ENCODE measurements at places on chromosomes 4 and X. TPM values are rescaled to one million over a fixed set of nuclear protein-coding genes. Genes with fewer than 3 reads are reported as not detected.

GRCh38 chr4:82905205-82905604, 4.7 kb downstream of the THAP9 start:
- peaks cover 4% of the 10 kb centered on the region for H3K4me1 ChIP-seq
- H3K4me3 ChIP-seq = no peak overlapping the region

DNA sequence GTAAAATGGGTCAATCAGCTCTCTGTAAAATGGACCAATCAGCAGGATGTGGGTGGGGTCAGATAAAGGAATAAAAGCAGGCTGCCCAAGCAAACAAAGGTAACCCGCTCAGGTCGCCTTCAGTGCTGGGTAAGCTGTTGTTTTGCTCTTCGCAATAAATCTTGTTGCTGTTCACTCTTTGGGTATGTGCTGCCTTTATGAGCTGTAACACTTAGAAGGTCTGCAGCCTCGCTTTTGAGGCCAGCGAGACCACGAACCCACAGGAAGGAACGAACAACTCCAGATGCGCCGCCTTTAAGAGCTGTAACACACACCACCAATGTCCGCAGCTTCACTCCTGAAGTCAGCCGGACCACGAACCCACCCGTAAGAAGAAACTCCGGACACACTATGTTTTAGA, 11.5 kb upstream of the CAMK2D start:
- H3K4me1 ChIP-seq = no peaks in the 10 kb centered on the region
- H3K27me3 ChIP-seq = no peaks in the 10 kb centered on the region
- no peaks in the 10 kb centered on the region for H3K36me3 ChIP-seq
- H3K27ac ChIP-seq = no peak overlapping the region

Gene TLR6
- total RNA-seq = 4.8 TPM

- DNase-seq = no peak
- H3K36me3 ChIP-seq = no peaks in the 10 kb centered on the region
- no peak overlapping the region for H3K4me3 ChIP-seq
- H3K27ac ChIP-seq = no peak overlapping the region
- H3K4me1 ChIP-seq = no peaks in the 10 kb centered on the region
These were observed 197.6 kb downstream of the KIT start for GRCh38 chr4:54855191-54855854.

GRCh38 chr4:184824776-184825084, 1.0 kb downstream of the ACSL1 start:
- H3K4me1 ChIP-seq = peaks cover 17% of the 10 kb centered on the region
- peak overlapping the region; percentile 67 for H3K4me3 ChIP-seq
- H3K36me3 ChIP-seq = no peaks in the 10 kb centered on the region
- H3K27ac ChIP-seq = no peak overlapping the region
- DNase-seq = no peak

Gene AWAT2
- not detected for total RNA-seq

Gene SPACA5
- total RNA-seq = not detected

DNA sequence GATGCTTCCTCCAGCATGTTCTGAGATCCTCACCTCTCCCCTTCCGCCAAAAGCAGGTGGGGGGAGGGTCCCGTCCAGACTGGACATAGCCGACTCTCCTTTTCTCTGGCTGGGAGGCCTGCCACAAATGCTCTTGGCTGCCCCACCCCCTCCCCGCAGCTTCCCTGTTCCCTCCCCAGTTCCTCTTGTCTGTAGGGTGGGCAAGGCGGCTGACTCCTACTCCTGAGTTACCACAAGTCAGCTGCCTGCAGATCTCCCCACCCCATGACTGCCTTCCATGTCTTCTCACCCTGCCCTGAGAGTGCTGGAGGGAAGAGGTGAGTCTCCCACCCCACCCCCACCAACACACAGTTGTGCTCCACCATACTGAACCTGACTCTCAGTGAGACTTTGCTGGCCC, 2.9 kb downstream of the ATP6AP1 start:
- no peaks in the 10 kb centered on the region for H3K36me3 ChIP-seq
- peaks cover 1% of the 10 kb centered on the region for H3K4me1 ChIP-seq
- no peak overlapping the region for H3K4me3 ChIP-seq
- DNase-seq = no peak
- H3K27ac ChIP-seq = no peak overlapping the region

- no peaks in the 10 kb centered on the region for H3K27me3 ChIP-seq
- H3K4me3 ChIP-seq = no peak overlapping the region
- H3K4me1 ChIP-seq = peaks cover 62% of the 10 kb centered on the region
- no peak for DNase-seq
- H3K36me3 ChIP-seq = peaks cover 24% of the 10 kb centered on the region
These were observed 4.2 kb downstream of the RPS4X start for GRCh38 chrX:72272868-72273267.

- no peak for DNase-seq
- H3K4me1 ChIP-seq = no peaks in the 10 kb centered on the region
- no peak overlapping the region for H3K27ac ChIP-seq
- H3K36me3 ChIP-seq = no peaks in the 10 kb centered on the region
- no peak overlapping the region for H3K4me3 ChIP-seq
These were observed 252.3 kb downstream of the NLGN4X start for GRCh38 chrX:5976332-5976731.

Gene HCFC1
- 72.8 TPM for total RNA-seq

DNA sequence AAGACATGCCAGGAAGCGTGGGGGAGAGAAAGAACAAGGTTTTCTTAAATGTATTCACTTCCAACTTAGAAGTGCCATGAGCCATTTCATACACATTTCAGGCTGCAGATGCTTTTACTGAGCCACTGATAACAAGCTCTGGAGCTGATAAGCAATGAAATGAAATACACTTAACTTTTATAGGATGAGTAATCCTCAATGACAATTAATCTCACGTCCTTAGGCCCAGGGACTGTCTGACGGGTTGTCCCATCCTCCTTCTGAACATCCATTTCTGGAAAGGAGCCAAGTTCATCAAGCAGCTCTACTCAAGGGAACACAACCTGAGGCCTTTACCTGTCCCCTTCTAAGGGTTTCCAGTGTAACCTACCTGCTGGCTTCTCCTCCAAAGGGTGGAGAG, 121.2 kb downstream of the PARM1 start:
- H3K4me1 ChIP-seq = no peaks in the 10 kb centered on the region
- H3K4me3 ChIP-seq = no peak overlapping the region
- no peaks in the 10 kb centered on the region for H3K27me3 ChIP-seq
- H3K36me3 ChIP-seq = no peaks in the 10 kb centered on the region
- no peak for DNase-seq

- peak within 1 kb of the TSS; percentile 45 for H3K4me3 ChIP-seq
- no peaks in the 10 kb centered on the region for H3K27me3 ChIP-seq
- no peaks in the 10 kb centered on the region for H3K36me3 ChIP-seq
- no peaks in the 10 kb centered on the region for H3K4me1 ChIP-seq
These were observed at the start of gene GK for GRCh38 chrX:30653415-30654131. Gene GK (plus strand): TSS chrX:30653423. CDS start chrX:30653538, 115 bp downstream.

- no peaks in the 10 kb centered on the region for H3K36me3 ChIP-seq
- H3K4me3 ChIP-seq = no peak overlapping the region
- DNase-seq = no peak
- H3K4me1 ChIP-seq = no peaks in the 10 kb centered on the region
- no peak overlapping the region for H3K27ac ChIP-seq
- H3K27me3 ChIP-seq = peaks cover 11% of the 10 kb centered on the region
These were observed 20.8 kb downstream of the FAM184B start for GRCh38 chr4:17760626-17761025.

- no peak overlapping the region for H3K27ac ChIP-seq
- H3K27me3 ChIP-seq = no peaks in the 10 kb centered on the region
- H3K36me3 ChIP-seq = no peaks in the 10 kb centered on the region
These were observed 573.8 kb downstream of the MAGEB5 start for GRCh38 chrX:26789751-26790150.

- no peak overlapping the region for H3K27ac ChIP-seq
- H3K4me1 ChIP-seq = no peaks in the 10 kb centered on the region
- H3K27me3 ChIP-seq = no peaks in the 10 kb centered on the region
These were observed 164.1 kb downstream of the DEFB131A start for GRCh38 chr4:9608300-9608699.

DNA sequence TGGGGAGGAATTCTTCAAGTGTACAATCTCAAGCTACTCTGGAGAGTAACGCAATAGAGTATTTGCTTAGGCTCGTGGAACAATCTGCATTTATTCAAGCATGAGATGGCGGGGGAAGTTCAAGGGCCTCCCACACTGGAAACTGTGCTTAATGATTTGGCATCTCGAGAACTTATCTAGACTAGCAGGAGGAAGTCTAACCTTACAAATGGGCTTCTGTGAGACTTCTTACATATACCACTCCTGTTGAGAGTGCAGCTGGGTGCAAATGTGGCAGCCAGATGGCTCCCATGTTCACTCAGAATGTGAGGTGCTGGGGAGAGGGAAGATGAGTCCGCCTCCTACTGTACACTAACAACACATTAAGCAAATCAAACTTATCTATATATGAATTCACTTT, 29.3 kb upstream of the PTPN13 start:
- no peak for DNase-seq
- no peaks in the 10 kb centered on the region for H3K27me3 ChIP-seq
- no peaks in the 10 kb centered on the region for H3K36me3 ChIP-seq
- H3K4me3 ChIP-seq = no peak overlapping the region
- H3K4me1 ChIP-seq = no peaks in the 10 kb centered on the region
- H3K27ac ChIP-seq = no peak overlapping the region

- no peak for DNase-seq
- H3K27me3 ChIP-seq = no peaks in the 10 kb centered on the region
- no peak overlapping the region for H3K4me3 ChIP-seq
- no peaks in the 10 kb centered on the region for H3K36me3 ChIP-seq
- no peaks in the 10 kb centered on the region for H3K4me1 ChIP-seq
- H3K27ac ChIP-seq = no peak overlapping the region
These were observed 28.1 kb upstream of the SPON2 start for GRCh38 chr4:1200425-1201035.

DNA sequence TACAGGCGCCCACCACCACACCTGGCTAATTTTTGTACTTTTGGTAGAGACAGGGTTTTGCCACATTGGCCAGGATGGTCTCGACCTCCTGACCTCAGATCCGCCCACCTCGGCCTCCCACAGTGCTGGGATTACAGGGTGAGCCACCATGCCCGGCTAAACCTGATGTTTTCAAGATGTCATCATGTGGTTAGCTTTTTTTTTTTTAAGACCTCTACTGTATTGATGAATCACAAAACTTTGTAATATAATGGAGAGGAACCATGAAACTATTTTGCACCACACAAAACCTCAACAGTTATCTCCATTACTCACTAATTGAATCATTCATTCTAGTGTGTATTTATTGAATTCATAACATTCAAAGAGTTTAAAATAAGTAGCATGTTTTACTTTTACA, 94.7 kb upstream of the NEIL3 start:
- no peak for DNase-seq
- H3K4me1 ChIP-seq = no peaks in the 10 kb centered on the region
- H3K36me3 ChIP-seq = no peaks in the 10 kb centered on the region
- H3K4me3 ChIP-seq = no peak overlapping the region
- no peak overlapping the region for H3K27ac ChIP-seq

DNA sequence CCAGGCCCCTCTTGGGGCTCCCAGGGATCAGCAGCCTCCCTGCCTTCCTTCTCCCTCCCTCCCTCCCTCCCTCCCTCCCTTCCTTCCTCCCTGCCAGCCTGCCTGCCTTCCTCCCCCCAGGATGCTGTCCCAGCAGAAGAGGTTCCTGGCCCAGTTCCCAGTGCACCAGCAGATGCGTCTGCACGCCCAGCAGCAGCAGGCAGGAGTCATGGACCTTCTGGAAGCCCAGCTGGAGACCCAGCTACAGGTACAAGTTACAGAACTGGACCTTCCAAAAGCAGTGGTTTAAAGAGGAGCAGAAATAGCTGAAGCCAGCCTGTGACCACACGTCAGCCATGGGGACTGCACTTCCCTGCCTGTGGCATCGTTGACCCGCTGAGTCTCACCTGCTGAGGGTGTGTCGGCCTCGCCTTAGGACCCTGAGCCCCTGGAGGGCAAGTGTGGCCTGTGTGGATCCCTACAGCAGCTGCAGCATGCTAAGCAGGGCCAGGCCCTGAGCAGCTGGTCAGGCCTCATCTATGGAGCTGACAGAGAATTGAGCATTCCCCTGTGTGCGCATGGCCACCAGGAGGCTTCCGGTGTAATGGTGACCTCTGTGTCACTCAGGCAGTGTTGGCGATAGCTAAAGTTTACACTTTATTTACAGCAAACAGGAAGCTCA, 84.7 kb downstream of the CRMP1 start:
- H3K4me1 ChIP-seq = no peaks in the 10 kb centered on the region
- no peaks in the 10 kb centered on the region for H3K36me3 ChIP-seq
- H3K4me3 ChIP-seq = no peak overlapping the region
- H3K27me3 ChIP-seq = no peaks in the 10 kb centered on the region

DNA sequence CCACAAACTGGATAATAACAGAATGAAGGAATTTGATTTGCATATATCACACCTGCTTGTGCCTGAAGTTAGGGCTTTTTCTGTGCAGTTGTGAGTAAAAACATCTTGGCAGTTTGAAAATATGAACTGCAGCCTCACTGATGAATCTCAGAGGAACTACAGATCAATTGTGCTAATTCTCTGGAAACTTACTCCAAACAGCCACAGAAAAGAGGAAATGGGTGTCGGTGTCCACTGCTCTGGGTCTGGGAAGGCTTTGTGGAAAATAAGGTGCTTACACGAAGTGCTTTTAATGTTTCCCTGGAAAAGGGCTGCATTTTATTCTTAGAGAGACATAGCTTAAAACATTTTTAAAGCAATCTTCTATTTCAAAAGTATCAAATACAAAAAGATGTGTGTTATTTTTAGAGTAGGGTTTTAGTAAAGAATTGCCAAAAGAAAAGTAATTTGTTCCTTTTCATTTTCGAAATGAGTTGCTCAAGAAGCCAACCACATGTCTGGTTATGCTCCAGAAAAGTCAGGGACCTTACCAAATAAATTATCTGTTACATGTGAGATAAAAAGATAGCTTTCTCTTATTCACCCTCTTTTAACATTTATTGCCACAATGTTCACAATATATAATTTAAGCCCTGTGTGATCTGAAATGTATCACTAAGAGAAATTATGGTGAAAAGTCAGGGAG, 240.1 kb downstream of the FRAS1 start:
- H3K4me3 ChIP-seq = no peak overlapping the region
- H3K36me3 ChIP-seq = no peaks in the 10 kb centered on the region
- no peak for DNase-seq

DNA sequence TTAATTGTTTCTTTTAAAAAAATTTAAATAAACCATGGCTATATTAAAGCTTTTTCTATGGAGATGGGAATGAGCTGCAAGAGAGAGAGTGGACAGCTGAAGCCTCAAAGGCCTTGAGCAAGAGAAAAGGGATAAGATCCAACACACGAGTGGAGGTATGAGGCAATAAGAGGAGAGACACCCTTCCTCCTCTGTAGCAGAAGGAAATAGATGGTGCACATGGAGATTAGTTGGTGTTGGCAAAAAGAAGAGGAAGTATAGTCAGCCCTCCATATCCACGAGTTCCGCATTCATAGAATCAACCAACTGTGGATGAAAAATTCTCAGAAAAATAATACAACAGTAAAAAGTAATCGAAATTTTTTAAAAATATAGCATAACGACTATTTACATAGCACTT, 3.2 kb downstream of the CXorf38 start:
- H3K4me3 ChIP-seq = no peak overlapping the region
- DNase-seq = no peak
- H3K36me3 ChIP-seq = no peaks in the 10 kb centered on the region
- no peaks in the 10 kb centered on the region for H3K27me3 ChIP-seq
- no peak overlapping the region for H3K27ac ChIP-seq
- H3K4me1 ChIP-seq = peaks cover 10% of the 10 kb centered on the region

Gene ZNF185
- 15.8 TPM for total RNA-seq

GRCh38 chr4:159855731-159856130, 752.9 kb downstream of the RAPGEF2 start:
- no peak for DNase-seq
- no peaks in the 10 kb centered on the region for H3K36me3 ChIP-seq
- no peaks in the 10 kb centered on the region for H3K27me3 ChIP-seq
- H3K27ac ChIP-seq = no peak overlapping the region
- H3K4me1 ChIP-seq = no peaks in the 10 kb centered on the region

Gene GLOD5
- total RNA-seq = not detected

All from HCT116 (cell line).